Activated CD8-positive, alpha-beta memory T cell treated with anti-CD3 and anti-CD28 coated beads, Interleukin-2, amount 10 ng/mL, durations not matched to agents 7 days and 5 days (primary cell): ENCODE measurements at places on chromosomes 6 and 20. TPM values are rescaled to one million over a fixed set of nuclear protein-coding genes. Genes with fewer than 3 reads are reported as not detected.

Gene UST
- 1.5 TPM for total RNA-seq

Gene BACH2
- total RNA-seq, result 21.5 TPM

- no peak for DNase-seq
Measured at GRCh38 chr6:152161501-152161900, 354.0 kb downstream of the ESR1 start.

DNA sequence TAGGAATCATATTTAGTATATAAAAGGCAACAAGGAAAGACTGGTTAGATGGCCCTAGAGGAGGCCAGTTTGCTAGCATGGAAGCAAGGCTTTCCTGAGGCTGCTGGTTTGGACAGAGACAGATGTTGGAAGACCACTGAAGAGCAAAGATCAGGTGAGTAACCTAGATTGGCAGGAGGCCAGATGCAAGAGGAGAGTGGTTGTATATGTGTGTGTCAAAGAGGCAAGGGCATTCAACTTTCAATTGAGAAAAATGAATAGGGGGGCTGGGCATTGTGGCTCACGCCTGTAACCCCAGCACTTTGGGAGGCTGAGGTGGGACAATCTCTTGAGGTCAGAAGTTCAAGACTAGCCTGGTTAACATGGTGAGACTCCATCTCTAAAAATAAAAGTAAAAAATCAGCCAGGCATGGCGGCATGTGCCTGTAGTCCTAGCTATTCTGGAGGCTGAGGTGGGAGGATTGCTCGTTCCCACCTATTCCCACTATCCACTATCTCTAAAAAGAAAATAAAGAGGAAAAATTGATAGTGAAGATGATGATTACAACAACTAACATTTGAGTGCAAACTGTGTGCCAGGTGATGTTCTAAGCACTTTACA is 79.8 kb downstream of the PRDM1 start:
- no peak for DNase-seq

- DNase-seq, result no peak
Measured at GRCh38 chr20:39298121-39298520, 336.0 kb downstream of the DHX35 start.

- no peak for DNase-seq
Measured at GRCh38 chr20:56430461-56430860, 18.4 kb downstream of the CASS4 start.

- no peak for DNase-seq
Measured at GRCh38 chr20:31785089-31785488, 34.1 kb upstream of the MYLK2 start.

DNA sequence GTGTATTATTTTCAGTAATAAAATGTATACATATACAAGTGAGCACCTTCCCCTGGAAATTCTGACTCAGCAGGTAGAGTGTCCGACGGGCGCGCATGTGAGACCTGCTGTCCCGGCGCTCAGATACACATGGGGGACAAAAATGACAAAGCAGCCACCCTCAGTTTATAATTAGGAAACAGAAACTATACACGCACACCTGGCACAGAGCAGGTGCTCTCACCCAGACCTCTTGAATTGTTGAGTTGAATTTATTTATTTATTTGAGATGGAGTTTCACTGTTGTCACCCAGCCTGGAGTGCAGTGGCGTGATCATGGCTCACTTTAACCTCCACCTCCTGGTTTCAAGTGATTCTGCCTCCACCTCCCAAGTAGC is 180.4 kb downstream of the ZDHHC14 start:
- no peak for DNase-seq

GRCh38 chr6:8914700-8915099 is 479.4 kb upstream of the SLC35B3 start:
- no peak for DNase-seq

GRCh38 chr6:107419733-107420132 is 39.6 kb downstream of the PDSS2 start:
- DNase-seq, result no peak

DNA sequence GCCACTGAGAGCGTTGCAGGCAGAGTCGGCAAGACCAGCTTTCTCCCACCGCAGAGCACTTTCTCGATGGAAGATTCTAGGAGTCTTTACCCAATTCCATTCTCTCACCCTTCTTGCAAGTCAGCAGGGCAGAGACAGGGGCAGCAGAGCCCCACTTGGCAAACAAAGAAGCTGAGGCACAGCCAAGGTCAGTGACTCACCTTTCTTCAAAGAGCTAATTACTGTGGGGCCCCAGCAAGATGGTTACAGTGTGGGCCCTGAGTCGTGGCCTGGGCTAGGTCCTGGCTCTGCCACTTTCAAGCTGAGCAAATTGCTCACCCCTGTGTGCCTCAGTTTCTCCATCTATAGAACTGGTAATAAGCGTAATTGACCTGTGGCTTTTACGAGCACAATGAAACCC is 277.0 kb downstream of the PREX1 start:
- no peak for DNase-seq

GRCh38 chr6:108868647-108869046 is 20.4 kb downstream of the ARMC2 start:
- DNase-seq, result no peak

Gene FOXQ1
- not detected for total RNA-seq

Gene POU5F1
- not detected for total RNA-seq

GRCh38 chr6:31581434-31582229 is 592 bp downstream of the LTB start:
- DNase-seq, result no peak

DNA sequence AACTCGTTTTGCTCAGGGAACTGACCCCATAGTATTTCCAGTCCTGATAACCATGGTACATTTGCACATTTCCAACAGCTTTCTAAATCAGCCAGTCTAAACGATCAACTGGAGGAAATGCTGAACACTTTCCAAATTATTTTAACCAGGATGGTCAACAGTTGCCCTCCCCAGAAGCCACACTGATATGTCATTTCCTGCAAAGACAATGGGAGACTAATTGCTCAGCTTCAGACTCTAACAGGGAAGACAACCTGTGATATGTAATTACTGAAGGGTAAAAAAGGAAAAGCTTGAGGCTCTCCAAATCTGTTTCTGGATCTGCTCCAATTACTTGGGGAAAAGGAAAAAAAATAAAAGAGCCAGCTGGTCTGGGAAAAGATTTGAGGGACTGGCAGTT is 88.8 kb downstream of the FYN start:
- no peak for DNase-seq

Gene PRICKLE4
- total RNA-seq, result not detected

DNA sequence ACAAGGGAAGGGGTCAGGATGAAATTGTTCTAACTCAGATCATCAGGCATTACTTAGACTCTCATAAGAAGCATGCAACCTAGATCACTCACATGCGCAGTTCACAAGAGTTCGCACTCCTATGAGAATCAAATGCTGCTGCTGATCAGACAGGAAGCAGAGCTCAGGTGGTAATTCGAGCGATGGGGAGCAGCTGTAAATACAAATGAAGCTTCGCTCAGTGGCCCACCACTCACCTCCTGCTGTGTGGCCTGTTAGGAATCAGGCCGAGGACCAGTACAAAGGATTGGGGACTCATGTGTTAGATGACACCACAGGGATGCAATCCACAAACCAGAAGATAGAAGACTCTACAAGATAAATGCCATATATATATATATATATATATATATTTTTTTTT is 31.5 kb upstream of the TOP1 start:
- DNase-seq, result no peak

Gene HLA-DOA
- total RNA-seq, result 16.7 TPM

Gene KCNG1
- total RNA-seq, result not detected
